ENCODE measurements at places on chromosomes 2 and 18.

- H3K4me3 ChIP-seq = no peak overlapping the region
- DNase-seq = peak; percentile 49
- H3K36me3 ChIP-seq = no peaks in the 10 kb centered on the region
- H3K27me3 ChIP-seq = no peaks in the 10 kb centered on the region
Observed at GRCh38 chr2:43611987-43612894, 16.4 kb upstream of the THADA start.

DNA sequence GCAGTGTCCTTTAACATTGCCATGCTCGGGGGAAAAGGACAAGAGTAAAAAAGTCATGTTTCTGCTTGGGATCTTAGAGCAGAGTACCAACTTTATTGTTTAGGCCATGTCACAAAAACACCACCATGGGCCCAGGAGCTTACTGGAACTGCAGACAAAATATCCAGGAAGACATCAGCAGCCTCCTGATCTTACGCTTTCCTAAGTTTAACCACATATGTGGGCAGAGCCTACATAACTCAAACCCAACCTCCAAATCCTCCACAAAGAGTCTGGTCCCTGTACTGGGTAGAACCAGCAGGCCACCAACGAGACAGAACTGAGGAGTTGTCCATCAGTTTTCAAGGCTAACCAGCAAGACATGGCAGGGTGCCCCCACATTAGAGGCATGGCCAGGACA is 10.3 kb downstream of the GALNT14 start:
- no peak overlapping the region for H3K27ac ChIP-seq
- no peaks in the 10 kb centered on the region for H3K36me3 ChIP-seq
- DNase-seq = no peak

- H3K27ac ChIP-seq = no peak overlapping the region
- H3K36me3 ChIP-seq = no peaks in the 10 kb centered on the region
- peaks cover 13% of the 10 kb centered on the region for H3K4me1 ChIP-seq
- H3K27me3 ChIP-seq = no peaks in the 10 kb centered on the region
- no peak for DNase-seq
Observed at GRCh38 chr2:190323406-190323805, 3.8 kb upstream of the HIBCH start.

- H3K4me3 ChIP-seq = no peak overlapping the region
- no peaks in the 10 kb centered on the region for H3K27me3 ChIP-seq
- H3K36me3 ChIP-seq = no peaks in the 10 kb centered on the region
- no peak for DNase-seq
- H3K27ac ChIP-seq = no peak overlapping the region
- no peaks in the 10 kb centered on the region for H3K4me1 ChIP-seq
Observed at GRCh38 chr2:41835401-41835800, 212.4 kb upstream of the PKDCC start.

Measured in effector memory CD4-positive, alpha-beta T cell (primary cell).